Type B pancreatic cell (in vitro differentiated cells): ENCODE measurements at places on chromosomes 4 and X.

- peak; percentile 67 for DNase-seq
Observed at GRCh38 chr4:827209-828081, 1.5 kb upstream of the CPLX1 start.

DNA sequence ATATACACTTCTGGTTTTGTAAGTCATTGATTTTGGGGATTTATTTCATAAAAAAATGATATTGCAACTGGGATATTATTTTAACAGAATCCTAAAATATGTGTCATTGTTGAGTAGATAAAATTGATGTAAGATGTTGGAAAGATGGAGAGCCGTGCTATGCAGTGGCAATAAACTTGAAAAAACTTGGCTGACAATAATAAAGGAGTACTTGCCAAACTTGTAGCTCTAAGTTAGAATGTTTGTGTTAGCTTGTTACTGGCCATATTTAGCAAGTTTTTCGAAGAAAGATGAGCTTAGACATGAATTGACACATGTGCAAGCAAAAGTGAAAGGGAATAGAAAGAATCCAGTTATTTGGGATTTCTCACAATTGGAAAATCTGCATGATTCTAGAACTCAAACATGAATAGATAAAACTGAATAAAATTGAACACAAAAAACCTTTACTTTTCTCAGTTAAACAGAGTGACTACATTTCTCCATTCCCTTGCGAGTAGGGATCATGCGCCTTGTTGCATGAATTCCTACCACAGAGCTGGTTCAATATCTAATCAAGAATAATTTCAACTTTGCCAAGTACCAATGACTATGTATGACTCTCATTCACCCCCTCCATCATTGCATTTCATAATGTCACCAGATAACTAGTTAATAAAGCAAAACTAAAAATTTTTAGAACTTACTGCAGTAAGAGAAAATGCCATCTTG, 327.8 kb downstream of the CAMK2D start:
- no peak for DNase-seq

DNA sequence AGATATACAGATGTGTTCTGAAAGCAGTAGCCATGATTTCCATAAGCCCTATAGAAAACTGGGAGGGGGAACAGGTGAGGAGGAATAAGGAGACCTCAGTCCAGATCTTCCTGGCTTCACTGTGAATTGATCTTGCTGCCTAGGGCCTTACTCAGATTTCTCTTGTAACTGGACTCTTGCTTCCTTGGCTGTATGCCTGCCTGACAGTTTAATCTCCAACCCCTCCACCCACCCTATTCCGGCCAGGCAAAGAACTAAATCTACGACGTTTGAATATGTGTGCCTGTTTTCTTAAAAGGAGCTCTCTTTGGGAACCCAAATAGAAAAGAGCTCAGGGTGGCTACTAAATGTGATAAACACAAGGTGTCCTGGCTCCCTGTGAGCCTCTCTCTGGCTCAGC, 173.0 kb downstream of the GPC3 start:
- no peak for DNase-seq

GRCh38 chr4:28462766-28463700, 1602.4 kb downstream of the STIM2 start:
- DNase-seq, result no peak

GRCh38 chr4:17781300-17782287, at the start of gene FAM184B:
Gene FAM184B, minus strand, starts transcription at chr4:17781621. Its CDS starts 322 bp downstream, at chr4:17781299.
- DNase-seq, result peak; percentile 70

GRCh38 chr4:35520059-35520458, 724.3 kb downstream of the ARAP2 start:
- no peak for DNase-seq

DNA sequence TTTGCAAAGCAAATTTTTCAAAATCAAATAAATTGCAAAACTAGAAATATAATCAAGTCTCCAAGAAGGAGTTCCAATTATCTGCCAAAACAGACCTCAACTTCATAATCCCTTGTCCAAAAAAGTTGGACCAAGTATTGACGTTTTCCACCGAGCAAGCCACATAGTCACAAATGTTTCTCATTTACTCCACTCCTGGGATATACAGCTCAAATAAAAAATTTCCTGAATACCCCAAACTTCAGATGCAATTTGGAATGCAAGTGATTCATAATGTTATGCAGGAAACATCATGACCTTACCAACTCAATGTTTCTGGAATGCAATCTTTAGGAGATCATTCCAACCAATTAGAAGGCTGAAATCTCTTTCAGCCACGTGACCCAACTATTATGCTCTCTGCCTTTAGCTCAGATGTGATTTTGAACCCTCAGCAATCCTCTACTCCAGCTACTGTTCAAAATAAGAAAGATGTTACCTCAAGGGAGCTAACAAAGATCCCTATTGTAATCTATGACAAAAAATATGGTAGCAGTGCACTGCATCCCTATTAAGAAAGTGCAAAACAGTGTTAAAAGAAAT, 72.4 kb downstream of the PRDM5 start:
- DNase-seq, result no peak

GRCh38 chrX:107978071-107978470, 4.1 kb downstream of the TEX13B start:
- DNase-seq, result no peak

DNA sequence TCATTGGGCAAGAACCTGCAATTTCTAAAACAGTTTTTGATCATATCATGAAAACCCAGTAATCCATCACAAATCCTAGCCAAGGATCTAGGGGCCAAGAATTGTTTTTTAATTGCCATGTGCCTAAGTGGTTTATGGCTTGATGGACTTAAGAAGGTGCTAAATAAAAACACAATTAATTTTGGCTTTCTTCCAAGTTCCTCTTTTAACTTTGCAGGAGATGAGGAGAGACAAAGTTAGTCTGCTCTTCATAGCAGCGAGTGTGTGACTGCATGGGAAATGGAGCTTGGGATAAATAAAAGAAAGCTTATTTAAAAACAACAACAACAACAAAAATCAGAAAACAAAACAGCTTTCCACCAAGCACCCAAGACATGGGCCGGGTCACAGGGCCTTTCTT, 41.4 kb downstream of the ARHGEF9 start:
- no peak for DNase-seq

GRCh38 chr4:173682609-173683008, 152.6 kb upstream of the HAND2 start:
- DNase-seq, result no peak

DNA sequence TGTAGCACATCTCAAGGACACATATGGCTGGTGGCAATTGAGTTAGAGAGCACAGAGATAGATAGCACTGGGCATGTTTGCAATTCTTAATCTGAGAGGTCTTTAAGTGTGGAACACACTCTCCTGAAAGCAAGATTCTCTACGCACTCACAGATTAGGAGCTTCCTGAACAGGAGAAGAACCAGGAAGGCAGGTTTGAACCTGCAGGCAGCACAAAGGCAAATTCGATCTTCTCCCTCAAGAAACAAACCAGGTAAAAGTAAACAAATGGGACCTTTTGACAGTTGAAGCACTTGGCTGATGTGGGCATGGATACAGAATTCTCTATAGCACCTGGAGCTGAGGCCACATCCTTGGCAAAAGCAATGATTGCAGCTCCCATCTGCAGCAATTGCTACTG, 24.3 kb downstream of the HS3ST1 start:
- DNase-seq, result no peak

GRCh38 chr4:59770601-59771264, 1429.4 kb upstream of the ADGRL3 start:
- no peak for DNase-seq

- DNase-seq, result no peak
Observed at GRCh38 chr4:11824566-11824965, 395.9 kb upstream of the HS3ST1 start.

- DNase-seq, result no peak
Observed at GRCh38 chr4:165991325-165992180, 118.5 kb downstream of the TLL1 start.

DNA sequence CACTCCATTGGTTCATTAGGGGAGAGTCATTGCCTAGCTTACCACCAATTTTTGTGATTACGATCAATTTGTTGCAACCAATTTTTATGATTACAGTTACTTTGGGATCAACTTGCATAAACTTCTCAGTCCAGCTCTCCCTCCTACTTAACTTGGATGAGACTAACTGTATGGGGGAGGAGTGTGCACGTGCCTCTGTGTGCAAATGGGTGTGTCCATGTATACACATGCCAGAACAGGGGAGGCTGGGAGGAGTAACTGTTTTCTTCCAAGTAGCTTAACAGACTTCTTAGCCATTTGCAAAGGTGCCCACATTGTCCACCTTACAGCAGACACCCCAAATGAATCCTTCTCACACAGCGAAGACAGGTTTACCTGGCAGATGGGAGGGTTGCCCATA, 117.7 kb upstream of the VCX3B start:
- DNase-seq, result no peak

- DNase-seq, result no peak
Observed at GRCh38 chr4:149781150-149781549, 34.5 kb downstream of the IQCM start.

GRCh38 chr4:170425521-170426143, 335.9 kb upstream of the AADAT start:
- DNase-seq, result no peak

- DNase-seq, result no peak
Observed at GRCh38 chr4:86442881-86443280, 83.0 kb upstream of the MAPK10 start.

DNA sequence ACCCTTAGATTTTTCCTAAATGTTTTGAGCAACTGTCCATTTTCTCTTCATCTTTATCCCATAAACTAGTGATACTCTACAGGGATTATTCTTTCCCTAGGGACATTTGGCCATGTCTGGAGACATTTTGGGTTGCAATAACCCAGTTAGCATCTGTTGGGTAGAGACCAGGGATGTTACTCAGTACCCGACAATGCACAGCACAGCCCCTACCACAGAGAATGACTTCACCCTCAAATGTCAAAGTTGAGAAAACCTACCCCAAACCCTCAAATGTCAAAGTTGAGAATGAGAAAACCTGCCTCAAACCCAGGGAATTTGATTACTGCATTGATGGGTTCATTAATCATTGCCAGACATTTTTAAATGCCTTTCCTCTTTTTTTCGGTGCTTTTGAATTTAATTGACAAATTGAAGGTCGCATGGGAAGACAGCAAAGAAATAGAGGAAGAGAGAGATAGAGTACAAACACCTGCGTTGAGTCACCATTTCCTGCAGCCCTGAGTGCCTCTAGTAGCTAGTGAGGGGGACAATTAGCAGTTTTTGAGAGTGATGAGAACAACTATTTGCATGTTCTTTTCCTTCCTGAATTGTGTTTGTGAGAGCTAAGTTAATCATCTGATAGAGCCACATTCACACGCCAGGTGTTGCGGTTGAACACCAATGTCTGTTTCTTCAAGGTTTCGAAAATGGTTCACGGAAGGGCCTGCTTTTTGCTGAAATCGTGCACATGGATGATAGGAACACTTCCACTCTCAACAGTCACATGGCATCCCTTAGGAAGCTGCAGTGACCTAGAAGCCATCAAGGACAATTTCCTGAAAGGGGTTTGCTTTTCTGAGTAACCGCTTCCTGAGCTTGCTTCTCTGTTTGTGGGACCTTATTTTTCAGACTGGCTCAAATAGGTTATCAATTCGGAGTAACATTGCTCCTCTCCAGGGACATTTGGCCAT, 203.9 kb upstream of the VCX3A start:
- no peak for DNase-seq

- no peak for DNase-seq
Observed at GRCh38 chrX:140697618-140698017, 11.9 kb upstream of the LINC00632 start.

DNA sequence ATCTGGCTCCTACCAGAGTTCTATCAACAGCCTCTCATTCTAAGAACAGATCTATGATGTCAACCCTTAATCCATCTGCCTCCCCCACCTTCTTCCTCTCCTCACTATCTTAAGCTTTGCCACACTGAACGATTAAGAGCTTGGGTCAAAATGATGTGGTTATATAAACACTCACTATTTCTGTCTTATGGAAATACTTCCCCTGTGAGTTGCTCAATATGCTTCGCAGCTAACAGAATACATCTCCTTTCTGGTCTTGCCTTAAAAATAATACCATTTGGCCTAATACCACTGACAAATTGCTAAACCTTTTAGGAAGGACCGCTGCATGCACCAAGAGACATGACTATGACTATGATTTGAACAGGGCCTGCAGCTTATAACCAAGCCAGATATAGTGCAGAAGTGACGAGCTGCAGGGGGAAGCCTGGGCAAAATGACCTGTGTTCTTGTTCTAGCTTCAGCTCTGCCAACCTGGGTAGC, 130.9 kb downstream of the RNF150 start:
- DNase-seq, result no peak

DNA sequence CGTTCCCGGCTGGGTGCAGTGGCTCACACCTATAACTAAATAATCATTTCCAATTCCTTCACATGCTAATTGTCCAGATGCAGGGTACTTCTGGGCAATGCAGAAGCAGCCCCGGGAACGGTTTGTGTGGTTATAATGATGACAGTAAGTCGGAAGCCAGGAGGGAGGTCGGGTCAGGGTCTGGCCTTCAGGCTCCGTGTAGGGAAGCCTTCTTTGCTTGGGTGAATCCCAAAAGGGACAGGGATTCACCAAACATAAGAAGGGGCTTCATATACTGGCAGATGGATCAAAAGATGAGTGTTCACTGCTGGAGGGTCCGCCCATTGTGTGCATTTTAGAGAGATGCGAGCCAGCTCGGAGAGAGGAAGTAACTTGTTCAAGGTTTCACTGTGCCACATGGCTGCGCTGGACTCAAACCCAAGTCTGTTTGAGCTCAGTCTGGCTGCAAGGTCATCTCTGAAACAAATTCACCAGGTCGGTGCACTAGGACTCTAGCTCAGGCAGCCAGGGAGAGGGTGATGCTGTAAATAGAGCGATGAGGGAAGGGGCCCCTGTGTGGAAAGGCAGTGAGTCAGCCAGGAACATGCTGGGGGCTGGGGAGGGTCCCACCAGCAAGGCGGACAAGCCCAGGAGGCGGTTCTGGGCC, 4.8 kb upstream of the KIAA0232 start:
- no peak for DNase-seq

DNA sequence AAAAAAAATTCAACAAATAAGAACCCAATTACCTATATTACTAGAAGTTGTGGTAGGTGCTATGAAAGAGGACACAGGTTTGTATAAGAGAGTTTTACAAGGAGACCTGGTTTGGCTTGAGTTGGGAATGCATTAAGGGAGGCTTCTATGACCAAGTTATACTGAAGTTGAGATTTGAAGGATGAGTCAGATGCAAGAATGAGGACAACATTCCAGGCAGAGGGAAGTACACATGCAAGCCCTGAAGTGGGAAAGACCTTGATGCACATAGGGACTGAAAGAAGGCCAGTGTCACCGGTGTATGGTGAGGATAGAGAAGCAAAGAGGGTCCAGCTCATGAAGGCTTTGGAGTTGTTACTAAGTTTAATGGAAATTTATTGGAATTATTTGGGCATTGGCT, 52.2 kb downstream of the ANK2 start:
- no peak for DNase-seq
